ENCODE measurements at places on chromosomes 6 and 20.

GRCh38 chr20:20365480-20366161, 2.3 kb upstream of the INSM1 start:
- DNase-seq, result no peak

DNA sequence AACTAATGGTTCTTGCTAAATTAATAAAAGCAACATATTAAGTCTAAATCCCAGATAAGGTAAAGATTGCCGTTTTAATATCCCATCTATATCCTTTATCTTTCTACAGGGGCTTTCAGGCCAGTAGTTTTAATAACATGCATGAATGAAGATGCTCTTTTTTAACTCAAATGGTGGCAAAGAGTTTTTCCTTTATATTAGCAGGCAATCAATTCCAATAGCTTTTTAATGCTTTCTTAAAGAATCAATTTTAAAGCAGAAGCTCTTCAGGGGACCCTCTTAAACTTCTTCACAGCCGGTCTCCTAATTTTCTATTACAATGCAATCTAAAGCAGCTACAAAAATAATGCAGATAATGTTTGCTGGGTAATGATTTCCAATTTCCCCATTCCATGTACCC, 107.8 kb upstream of the HS3ST5 start:
- DNase-seq, result no peak

- DNase-seq, result no peak
Measured at GRCh38 chr6:76247527-76247926, 175.1 kb upstream of the IMPG1 start.

DNA sequence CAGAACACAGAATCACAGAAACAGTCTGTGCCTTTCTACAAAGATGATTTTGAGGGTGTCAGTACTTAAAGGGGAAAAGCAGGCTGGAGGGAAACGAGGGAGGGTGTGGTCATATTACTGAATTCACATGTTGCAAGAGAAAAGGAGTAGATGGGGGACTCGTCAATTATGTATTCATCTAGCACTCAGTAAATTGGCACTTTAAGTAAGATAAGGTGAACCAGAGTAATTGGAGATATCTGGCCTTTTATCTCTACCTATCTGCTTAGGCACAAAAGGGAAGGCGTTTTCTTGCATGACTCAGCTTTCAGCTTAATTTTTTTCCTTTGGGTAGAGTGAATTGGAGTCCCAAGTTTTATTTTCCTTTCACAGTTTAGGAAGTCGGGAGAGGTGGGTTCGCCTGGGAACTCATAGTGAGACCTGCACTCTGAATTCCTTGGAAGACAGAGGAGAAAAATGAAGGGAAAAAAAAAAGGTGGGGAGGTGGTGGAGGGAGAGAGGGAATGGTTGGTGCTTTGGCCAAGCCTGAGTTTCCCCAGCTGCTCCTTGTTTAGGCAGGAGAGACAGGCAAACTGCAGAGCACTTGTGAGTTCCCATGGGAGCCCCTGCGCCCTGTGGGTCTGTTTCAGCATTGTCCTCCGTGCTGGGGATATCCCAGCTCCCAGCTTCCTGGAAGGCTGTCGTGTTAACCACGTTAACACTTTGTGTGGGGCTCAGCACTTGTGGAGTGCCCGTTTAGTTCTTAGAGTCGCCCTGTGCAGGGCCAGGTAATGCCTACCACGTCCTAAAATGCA, 19.7 kb upstream of the GTSF1L start:
- no peak for DNase-seq

GRCh38 chr20:4130404-4131189, 115.2 kb upstream of the RNF24 start:
- DNase-seq, result no peak

GRCh38 chr20:9331707-9332435, 182.5 kb upstream of the LAMP5 start:
- DNase-seq, result no peak
